Spinal cord (tissue), 10 donors: ENCODE measurements at places on chromosomes 5 and 9. TPM values are rescaled to one million over a fixed set of nuclear protein-coding genes. Genes with fewer than 3 reads are reported as not detected.

Gene ECSCR
- 25.4 TPM for polyA plus RNA-seq

Gene PIP5KL1
- polyA plus RNA-seq = 19.1 TPM

Gene RNF183
- polyA plus RNA-seq = not detected

Gene MEGF10
- 31.2 TPM for polyA plus RNA-seq

Gene GHR
- 11.3 TPM for polyA plus RNA-seq

Gene KCNIP1
- polyA plus RNA-seq = 165 TPM
